Stimulated activated CD4-positive, alpha-beta T cell treated with anti-CD3 and anti-CD28 coated beads, Interleukin-4, amount 100 ng/mL, for 24 hours (primary cell): ENCODE measurements at places on chromosomes 12 and 14.

- no peak for DNase-seq
Measured at GRCh38 chr14:68271913-68272391, 452.4 kb downstream of the RAD51B start.

DNA sequence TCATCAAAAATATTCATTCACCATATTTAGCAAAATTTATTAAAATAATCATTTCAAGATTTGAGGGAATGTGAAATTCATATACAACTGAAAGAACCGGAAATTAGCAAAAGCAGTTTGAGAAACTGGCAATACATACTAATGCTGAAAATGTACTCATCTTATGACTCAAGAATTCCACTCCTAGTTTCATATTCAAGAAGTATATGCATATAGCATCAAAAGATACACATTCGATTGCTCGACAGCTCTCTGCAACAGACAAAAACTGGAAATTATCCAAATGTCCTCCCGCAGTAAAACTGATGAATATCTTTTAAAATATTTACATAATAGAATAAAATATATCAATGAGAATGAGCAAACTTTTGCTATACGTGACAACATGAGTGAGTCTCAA, 189.2 kb upstream of the MGAT4C start:
- DNase-seq, result no peak

GRCh38 chr12:25811656-25812126, 146.8 kb upstream of the RASSF8 start:
- no peak for DNase-seq

- DNase-seq, result peak; percentile 20
Measured at GRCh38 chr12:53325511-53326061, 4.2 kb upstream of the AAAS start.

DNA sequence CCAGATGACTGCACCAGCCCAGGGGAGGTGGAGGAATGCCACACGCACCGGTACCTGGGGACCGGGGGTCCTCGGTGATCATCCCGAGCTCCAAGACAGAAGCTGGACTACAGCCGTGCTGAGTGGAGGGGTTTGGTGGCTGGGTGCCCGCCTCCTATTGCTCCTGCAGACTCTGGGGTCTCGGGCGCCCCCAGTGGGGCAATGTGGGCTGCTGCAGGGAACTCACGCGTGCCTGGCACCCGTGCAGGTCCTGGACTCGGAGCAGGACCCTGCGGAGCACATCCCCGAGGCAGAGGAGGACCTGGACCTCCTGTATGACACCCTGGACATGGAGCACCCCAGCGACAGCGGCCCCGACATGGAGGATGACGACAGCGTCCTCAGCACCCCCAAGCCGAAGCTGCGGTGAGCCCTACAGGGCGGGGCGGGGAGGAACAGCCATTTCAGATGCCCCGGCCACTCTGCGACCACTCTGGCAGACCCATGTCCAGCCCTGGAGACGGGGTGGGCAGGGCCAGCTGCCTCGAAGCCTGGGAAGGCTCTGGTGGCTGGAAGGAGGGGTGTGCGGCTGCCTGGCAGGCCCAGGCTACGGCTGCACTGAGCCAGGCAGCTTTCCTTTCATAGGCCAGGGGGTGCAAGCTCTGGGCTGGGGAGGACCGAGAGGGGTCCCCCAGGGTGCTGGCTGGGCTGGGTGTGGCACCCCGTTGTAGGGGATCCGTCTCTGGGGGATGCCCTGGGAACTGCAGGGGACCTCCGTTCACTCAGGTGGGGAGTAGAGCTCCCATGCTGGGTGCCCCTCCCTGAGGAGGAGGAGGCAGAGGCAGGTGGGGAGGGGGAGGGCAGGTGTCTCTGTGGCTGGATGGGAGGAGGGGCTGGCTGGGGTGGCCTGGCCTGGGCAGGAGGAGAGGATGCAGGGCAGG, 21.6 kb upstream of the TEX22 start:
- DNase-seq, result no peak

- DNase-seq, result no peak
Measured at GRCh38 chr12:41768456-41768855, 376.2 kb downstream of the GXYLT1 start.

DNA sequence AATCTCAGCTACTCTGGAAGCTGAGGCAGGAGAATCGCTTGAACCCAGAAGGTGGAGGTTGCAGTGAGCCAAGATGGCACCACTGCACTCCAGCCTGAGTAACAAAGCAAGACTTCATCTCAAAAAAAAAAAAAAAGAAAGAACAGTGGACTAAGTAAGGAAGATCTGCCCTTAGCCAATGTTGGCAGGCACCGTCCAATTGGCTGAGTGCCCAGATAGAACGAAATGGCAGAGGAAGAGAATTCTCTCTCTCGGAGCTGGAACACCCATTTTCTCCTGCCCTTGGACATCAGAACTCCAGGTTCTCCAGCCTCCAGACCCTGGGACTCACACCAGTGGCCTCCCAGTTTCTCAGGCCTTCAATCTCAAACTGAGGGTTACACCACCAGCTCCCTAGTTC, 49.9 kb downstream of the ESR2 start:
- DNase-seq, result no peak

GRCh38 chr12:46402941-46403718, 30.6 kb upstream of the SLC38A2 start:
- no peak for DNase-seq

DNA sequence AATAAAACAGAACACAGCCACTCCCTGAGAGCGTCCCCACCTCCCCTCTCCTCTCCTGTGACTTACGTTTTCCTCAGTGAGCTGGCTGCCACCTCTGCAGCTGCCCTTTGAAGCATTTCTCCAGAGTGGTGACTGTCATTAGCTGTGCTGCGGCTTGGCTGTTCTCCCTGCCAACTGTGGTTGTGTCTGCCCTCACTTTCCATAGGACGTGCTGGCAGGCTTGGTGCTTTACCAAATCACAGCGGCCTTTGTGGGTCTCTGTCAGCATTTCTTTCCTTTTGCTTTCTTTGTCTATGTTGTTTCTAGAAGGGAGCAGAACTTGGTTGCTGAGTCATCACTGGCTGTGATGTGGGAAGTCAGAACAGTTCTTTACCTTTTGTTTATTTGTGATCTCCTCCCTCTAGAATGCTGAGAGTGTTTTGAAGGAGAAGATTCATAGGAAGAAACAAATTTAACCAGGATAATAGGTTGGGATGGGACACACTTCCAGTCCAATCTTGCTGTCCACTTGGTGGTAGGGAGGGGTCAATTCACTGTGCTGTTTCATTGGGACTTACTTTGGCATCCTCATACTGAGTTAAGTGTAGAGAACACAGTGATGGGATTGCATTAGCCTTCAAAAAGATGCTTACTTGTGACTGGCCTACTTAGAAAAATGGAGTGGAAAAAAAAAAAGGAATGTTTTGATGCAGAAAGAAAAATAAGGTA, 88.2 kb downstream of the TMX1 start:
- DNase-seq, result peak; percentile 21

GRCh38 chr12:10033783-10034545, 3.5 kb downstream of the CLEC9A start:
- no peak for DNase-seq

- peak; percentile 31 for DNase-seq
Measured at GRCh38 chr12:96501133-96501761, 11.9 kb downstream of the CFAP54 start.

GRCh38 chr12:52266514-52266913, 7.9 kb upstream of the KRT86 start:
- no peak for DNase-seq

GRCh38 chr12:49358483-49359141, 8.7 kb upstream of the SPATS2 start:
- peak; percentile 58 for DNase-seq

GRCh38 chr12:64080319-64081007, 141.6 kb downstream of the KICS2 start:
- DNase-seq, result no peak

DNA sequence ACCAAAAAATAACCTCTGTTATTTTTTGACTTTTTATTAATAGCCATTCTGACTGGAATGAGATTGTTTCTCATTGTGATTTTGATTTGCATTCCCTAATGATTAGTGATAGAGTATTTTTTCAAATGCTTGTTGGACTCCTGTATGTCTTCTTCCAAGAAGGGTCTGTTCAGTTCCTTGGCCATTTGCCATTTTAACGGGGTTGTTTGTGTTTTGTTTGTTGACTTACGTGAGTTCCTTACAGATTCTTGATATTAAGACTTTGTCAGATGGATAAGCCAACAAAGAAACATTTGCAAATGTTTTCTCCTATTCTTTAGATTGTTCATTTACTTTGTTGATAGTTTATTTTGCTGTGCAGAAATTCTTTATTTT, 651.6 kb upstream of the LRFN5 start:
- DNase-seq, result no peak

- DNase-seq, result no peak
Measured at GRCh38 chr12:52317468-52318052, 3.6 kb downstream of the KRT83 start.

GRCh38 chr12:93373961-93374656, 3.6 kb upstream of the NUDT4 start:
- no peak for DNase-seq

DNA sequence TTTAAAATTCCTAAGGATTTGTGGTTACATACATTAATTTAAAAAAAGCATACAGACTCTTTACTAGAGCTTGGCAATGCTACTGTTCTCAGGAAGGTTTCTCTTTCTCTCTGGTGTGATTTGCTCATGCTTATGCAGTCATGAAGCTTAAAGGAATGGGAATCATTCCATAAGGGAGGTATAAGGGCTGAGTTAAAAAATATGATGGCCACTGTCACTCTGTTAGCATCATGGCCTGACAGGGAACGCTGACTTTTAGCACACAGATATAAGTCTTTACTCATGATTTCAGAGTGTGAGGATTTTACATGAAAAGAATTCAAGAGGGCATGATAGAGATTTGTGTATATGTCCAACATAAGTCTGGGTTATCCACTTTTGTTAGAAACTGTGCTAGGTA, 3.8 kb downstream of the MYF5 start:
- no peak for DNase-seq

- DNase-seq, result no peak
Measured at GRCh38 chr14:51202914-51203665, 37.0 kb upstream of the TMX1 start.

GRCh38 chr12:6839482-6840201, 1.1 kb upstream of the GNB3 start:
- DNase-seq, result no peak

DNA sequence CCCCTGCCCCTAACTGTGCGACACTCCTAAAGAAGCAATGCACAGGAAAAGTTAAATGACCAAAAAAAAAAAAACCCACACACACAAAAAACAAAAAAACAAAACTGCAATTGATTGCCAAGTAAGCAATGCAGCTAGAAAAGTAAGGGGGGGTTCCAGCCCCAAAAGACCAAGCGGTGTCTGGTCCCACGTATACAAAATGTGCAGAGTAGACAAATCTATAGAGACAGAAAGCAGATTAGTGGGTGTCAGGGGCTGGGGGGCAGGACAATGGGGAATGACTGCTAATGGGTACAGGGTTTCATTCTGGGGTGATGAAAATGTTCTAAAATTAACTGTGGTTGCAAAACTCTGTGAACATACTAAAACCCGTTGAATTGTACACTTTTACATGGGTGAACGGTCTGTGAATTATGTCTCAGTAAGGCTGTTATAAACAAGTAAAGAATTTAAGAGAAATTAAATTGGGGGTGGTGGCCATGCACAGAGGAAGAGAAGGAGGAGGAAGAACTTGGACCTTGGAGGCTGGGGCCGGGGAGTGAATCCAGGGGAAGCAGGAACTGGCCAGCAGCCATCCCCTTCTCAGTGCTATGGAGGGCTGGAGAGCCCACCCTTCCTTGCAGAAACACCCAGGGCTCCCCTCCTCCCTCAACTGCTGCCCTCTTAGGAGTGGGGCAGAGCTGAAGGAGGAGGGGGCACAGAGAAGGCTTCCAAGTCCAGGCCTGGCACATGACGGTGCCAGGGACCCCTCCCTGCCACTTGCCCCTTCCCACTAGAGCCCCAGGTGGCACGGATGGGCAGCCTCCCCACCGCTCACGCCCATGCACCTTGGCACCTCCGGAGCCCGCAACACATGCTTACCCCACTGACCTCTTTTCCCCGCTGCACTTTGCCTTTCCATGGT, 45.4 kb downstream of the KDM2B start:
- no peak for DNase-seq

GRCh38 chr12:62841846-62842245, 93.1 kb downstream of the PPM1H start:
- DNase-seq, result no peak

DNA sequence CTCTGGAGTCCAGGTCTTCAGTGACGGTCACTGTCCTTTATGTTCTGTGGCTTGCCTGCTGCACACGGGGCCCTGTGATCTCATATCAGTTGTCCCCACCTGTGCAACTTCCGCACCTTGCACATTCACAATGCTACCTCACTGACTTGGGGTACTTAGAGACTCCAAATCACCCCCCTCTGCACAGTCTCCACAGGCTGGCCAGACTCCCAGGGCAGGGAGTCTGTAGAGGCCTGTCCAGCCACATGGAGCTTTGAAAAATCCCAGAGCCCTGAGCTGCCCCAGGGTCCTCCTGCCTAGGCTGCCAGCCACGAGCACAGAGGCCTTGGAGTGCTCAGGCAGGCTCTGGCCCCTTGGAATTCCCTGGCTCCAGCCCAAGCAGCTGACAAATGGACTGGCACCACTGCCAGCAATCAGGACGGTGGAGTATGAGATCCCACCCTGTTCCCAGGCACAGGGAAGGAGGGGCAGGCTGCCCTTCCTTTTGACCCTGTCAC, 26.4 kb downstream of the CMKLR1 start:
- DNase-seq, result no peak

GRCh38 chr12:612293-612692, 51.0 kb downstream of the NINJ2 start:
- DNase-seq, result no peak
